Activated CD8-positive, alpha-beta T cell treated with anti-CD3 and anti-CD28 coated beads, Interleukin-2, amount 10 ng/mL, durations not matched to agents 7 days and 5 days (primary cell): ENCODE measurements at places on chromosomes 3 and 15. TPM values are rescaled to one million over a fixed set of nuclear protein-coding genes. Genes with fewer than 3 reads are reported as not detected.

Gene TRPM7
- total RNA-seq = 38.0 TPM

Gene MGLL
- 1.5 TPM for total RNA-seq

Gene SEMA5B
- not detected for total RNA-seq

Gene SETMAR
- total RNA-seq = 10.2 TPM

Gene CSPG4
- not detected for total RNA-seq
